ENCODE measurements at places on chromosomes 2 and 18.

GRCh38 chr18:3869848-3870247, 419.9 kb downstream of the TGIF1 start:
- DNase-seq: no peak

DNA sequence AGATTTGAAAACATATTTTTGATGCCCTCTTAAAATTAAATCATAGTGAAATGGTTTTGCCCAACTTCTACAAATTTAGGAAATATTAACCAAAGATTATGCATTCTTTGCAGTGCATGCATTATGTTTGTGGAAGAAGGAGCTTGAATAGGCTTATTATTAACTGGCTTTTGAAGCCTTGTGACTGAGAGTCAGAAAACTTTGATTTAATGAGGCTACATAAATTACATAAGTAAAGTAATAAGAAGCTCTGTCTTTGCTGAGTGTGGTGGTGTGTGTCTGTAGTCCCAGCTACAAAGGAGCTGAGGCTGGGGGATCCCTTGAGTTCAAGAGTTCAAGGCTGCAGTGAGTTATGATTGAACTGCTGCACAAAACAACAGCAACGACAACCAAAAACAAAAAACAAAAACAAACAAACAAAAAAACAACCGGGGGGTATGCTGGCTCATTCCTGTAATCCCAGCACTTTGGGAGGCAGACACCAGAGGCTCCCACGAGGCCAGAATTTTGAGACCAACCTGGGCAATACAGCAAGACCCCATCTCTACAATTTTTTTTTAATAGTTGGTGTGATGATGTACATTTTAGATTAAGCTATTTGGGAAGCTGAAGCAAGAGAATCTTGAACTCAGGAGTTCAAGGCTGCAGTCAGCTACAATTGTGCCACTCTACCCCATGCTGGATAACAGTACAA, 57.0 kb upstream of the LRRTM4 start:
- DNase-seq: no peak

GRCh38 chr18:67292814-67293213, 223.7 kb downstream of the DSEL start:
- no peak for DNase-seq

- no peak for DNase-seq
These were observed at the start of gene GPR148 for GRCh38 chr2:130728549-130729316. Gene GPR148 (plus strand): TSS chr2:130729070. CDS start chr2:130729152, 82 bp downstream.

DNA sequence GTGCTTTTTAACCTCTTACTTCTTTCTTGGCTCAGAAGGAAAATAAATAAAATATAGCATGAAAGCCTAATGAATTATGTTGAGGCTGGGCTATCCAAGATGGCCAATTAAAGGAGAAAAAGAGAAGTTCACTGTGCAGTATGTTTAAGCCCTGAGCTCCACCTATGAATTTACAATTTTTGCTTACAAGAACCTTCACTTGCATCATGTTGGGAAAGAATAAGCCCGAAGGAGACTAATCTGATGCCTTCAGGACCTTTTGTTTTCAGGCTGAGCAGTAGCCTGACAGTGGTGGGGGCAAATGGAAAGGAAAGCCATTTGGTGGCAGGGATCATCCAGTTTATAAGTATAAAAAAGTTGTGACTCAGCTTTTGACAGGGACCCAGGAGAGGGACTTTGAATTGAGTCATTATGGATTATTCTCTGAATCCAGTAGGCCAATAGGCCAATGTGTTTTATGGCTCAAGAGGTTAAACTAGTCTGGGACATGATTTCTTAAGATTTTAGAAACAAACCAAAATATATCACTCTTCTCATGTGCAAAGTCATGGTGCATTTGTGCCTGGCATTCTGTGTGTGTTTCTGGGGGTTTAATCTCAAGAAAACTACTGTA, 56.9 kb downstream of the E2F6 start:
- no peak for DNase-seq

Data from stimulated activated CD4-positive, alpha-beta T cell treated with anti-CD3 and anti-CD28 coated beads, TNF-alpha, amount 100 ng/mL, for 1 hour (primary cell).